Activated gamma-delta T cell treated with anti-CD3 and anti-CD28 coated beads, Interleukin-2, amount 50 U/mL, for 16 hours (primary cell): ENCODE measurements at places on chromosomes 6 and 20.
A peak's percentile ranks its signal among the peaks of the same experiment; 100 is the strongest.

DNA sequence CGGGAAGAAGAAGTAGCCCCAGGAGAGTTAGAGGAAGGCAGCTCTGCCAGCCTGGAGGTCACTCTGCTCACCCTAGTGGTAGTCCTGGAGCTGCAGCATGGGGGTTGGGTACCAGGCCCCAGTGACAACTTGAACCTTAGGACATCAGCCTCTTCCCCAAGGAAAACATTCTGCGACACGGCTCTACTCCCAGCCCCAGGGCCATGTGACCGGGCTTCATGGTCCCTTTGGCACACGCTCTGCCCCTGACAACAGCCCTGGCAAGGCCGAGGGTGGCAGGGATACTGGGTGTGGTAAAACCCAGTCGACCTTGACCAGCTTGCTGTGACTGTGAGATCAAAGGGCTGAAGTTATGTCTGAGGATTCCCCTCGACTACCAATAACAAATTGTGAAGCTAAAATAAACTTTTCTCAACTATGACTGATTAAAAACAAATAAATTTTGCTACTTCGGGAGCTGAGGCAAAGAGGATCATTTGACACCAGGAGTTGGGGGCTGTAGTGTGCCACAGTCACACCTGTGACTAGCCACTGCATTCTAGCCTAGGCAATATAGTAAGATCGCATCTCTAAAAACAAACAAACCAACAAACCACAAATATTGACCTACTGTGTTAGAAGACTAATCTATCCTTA lies 24.4 kb upstream of the ARID1B start:
- DNase-seq, result no peak

GRCh38 chr6:43257367-43258145 lies 14.3 kb downstream of the TTBK1 start:
- DNase-seq, result no peak

GRCh38 chr6:153099636-153100035 lies 31.4 kb downstream of the RGS17 start:
- DNase-seq, result no peak

- DNase-seq, result no peak
Observed at GRCh38 chr6:15623276-15624116, 39.3 kb downstream of the DTNBP1 start.

DNA sequence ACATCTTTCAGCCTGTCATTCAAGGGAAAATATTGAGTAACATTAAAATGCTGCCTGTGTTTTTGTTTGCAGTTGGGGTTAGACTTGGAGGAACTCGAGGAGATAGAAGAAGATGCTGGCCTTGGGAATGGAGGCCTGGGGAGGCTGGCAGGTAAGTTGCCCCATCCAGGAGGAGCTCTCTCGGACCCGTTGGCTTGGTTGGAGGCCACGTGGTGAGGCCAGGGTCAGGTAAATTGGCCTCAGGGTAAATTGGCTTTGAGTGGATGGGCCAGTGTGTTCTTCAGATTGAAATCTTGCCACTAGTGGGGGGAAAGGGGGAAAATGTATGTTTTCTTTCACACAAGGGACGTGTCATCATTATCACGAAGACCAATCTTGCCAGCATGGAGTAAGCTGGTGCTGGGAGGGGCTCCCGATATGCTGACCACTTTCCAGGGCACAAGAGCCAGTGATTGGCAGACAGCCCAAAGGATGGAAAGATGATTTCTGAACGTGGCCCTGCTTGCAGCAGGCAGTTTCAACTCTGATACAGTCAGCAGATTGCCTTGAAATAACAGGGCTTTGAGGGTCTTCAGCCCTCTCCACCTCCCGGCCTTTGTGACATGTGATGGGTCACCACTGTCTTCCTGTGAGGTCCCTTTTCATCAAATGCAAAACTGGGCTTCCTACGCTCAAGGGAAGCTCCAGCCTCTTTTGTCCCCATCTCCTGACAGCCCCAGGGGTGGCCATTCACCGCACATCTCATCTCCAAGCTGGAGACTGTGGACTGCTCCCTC lies 21.4 kb downstream of the PYGB start:
- DNase-seq, result no peak

- DNase-seq, result no peak
Observed at GRCh38 chr6:152068622-152069261, 261.3 kb downstream of the ESR1 start.

DNA sequence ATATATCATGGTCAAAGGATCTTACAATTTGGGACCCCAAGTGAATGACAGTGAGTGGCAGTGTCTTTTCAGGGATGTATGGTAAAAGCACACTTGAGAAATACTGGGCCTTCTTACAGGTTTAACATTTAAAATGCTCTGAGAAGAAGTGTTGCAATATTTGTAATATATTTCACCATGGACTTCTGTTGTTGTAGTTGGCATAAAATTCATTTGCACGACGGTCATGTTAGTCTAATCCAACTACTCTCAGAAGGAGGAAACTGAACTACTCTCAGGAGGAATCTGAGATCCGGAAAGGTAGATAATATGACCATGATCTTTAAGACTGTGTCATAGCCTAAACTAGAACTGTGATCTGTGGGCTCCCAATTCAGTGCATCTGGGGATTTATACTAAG lies 700.1 kb downstream of the HDGFL1 start:
- DNase-seq, result no peak

GRCh38 chr6:25138934-25139415 lies 140.2 kb upstream of the CARMIL1 start:
- no peak for DNase-seq

DNA sequence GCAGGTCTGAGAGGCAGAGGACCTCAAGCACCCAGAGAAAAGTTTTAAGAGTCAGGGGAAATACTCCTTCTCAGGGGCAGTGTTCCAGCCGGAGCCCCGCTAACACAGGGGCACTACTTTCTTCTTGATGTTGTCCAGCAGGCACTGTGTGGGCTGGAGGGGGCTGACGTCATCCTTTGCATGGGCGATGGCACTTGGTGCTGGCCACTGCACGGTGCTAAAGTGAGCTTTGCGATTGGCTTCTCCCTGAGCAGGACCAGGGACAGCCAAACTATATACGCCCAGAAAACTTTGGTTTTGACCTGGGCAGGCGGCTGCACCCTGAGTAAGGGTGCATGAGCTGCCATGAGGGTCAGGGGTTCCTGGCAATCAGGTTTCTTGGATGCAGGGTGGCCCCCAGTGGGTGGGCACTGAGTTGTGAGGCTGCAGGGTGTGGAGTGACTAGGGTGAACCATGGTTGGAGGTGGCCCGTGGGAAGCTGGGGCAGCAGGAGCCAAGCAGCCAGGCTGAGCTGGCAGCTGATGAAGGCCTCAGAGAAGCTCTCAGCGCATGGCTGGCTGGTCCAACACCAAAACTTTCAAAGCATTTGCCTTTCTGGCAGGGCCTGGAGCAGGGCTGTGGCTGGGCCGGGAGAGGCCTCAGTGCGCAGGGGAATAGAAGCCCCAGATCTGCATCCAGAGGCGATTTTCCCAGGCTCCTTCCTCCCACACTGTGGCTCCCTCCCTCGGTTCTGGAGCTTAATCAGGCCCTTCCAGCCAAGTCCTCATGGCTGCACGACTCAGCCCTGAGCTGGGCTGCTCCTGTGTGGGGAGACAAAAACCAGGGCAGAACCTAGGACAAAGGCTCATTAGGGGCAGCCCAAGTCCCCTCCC lies 18.3 kb downstream of the MRPS18A start:
- no peak for DNase-seq

- no peak for DNase-seq
Observed at GRCh38 chr20:48562586-48563116, 265.1 kb downstream of the PREX1 start.

- no peak for DNase-seq
Observed at GRCh38 chr6:147750413-147750812, 241.9 kb downstream of the SAMD5 start.

DNA sequence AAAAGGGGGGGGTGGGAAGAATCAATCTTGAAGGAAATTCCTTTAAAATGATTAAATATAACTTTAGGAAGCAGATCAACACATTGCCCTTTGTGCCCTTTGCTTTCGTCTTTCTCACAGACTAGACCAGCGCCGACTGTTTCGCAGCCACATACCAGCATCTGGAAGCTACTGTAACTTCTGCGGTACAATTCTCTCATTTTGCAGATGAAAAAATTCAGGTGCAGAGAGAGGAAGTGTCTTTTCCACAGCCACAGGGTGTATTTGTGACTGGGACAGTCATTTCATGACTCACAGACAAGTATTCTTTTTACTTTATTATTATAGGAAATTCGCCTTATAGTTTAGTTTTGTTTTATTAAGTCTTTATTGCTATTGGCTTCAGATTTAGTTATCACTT lies 84.2 kb downstream of the UST start:
- peak; percentile 7 for DNase-seq

DNA sequence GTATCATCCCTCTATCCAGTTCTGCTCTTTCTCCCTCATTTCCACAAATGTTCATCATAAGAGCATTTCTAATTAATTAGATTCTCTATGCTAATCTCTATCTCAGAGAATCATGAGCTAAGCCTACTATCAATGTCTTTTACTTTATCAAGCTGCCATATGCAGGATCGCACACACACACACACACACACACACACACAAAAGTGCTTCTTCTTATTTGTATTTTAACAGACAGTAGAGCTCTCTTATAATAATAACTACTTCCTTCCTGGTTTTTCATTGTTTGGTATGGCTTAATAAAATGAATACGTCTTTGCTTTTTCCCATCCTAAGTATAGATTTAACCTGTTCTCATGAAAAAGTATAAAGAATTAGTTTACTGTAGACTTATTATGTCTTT lies 170.2 kb downstream of the HAO1 start:
- no peak for DNase-seq

- DNase-seq, result no peak
Observed at GRCh38 chr6:157536223-157536545, 155.2 kb downstream of the ZDHHC14 start.

- no peak for DNase-seq
Observed at GRCh38 chr20:63433351-63433750, 39.1 kb downstream of the KCNQ2 start.

DNA sequence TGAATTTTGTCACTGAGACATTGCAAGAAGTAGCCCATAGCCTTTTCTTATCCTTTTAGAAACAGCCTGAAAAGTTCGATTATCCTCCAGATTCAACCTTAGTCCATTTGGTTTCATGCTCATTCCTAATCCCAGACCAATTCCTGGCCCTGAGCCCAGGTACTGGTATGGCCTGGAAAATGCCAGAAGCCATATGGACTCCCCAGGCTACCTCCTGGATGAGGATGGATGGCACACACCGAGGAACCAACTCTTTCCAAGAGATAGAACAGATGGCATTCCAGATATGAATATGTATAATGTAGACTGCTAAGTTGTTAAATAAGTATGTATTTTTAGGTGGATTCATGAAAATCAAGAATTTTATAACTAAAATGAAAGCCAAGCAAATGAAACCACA lies 51.6 kb upstream of the SNAP25 start:
- no peak for DNase-seq

GRCh38 chr6:80330961-80331360 lies 224.5 kb downstream of the BCKDHB start:
- DNase-seq, result no peak

DNA sequence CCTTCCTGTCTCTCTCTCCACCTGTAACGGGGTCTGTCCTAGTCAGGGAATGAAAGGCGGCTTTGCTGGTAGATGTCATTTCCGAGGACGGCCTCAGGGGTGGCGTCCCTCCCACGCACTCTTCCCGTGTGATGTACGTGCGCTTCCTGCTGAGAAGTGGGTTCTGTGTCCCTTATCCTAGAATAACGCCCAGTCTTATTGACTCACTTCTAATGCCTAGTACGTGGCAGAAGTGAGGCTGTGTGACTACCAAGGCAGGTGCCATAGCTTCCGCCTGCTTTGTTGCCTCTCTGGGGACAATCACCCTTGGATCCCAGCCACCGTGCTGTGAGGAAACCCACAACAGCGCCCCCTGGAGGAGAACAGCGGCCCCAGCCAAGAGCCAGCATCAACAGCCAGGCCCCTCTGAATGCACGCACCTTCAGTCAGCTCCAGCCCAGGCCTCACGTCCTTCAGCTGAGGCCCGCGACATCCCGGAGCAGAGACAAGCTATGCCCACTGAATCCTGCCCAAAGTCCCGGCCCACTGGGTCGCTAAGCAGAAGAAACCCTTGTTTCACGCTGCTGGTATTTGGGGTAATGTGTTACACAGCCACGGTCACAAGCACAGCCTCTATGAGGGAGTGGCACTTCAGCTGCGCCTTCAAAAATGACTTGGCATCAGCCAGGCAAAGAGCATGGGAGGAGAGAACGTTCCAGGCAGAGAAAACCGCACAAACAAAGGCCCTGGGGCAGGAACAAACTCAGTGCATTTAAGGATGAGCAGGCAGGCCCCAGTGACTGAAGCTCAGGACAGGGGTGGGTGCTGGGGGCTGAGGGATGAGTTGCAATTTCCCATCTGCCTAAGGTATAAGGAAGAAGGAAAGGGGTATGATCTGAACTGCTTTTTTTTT lies 224.2 kb downstream of the NFATC2 start:
- DNase-seq, result peak; percentile 9

DNA sequence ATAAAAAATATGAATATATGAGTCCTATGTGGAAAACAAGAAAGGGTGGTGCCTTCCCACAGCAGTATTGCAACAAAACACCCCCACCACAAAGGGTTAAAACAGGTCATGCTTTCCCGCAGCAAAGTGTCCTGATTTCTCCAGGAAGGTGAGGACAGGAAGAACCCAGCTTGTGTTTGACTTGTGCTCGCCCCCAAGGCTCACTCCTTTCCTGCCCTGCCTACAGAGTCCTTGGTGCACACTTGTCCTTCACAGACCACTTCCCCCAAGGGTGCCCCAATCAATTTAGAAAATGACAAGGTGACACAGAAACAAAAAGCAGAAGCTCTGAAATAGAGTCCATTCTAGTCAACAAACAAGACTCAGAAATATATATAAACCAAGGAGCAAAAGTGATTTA lies 237.4 kb downstream of the PTPRK start:
- no peak for DNase-seq

DNA sequence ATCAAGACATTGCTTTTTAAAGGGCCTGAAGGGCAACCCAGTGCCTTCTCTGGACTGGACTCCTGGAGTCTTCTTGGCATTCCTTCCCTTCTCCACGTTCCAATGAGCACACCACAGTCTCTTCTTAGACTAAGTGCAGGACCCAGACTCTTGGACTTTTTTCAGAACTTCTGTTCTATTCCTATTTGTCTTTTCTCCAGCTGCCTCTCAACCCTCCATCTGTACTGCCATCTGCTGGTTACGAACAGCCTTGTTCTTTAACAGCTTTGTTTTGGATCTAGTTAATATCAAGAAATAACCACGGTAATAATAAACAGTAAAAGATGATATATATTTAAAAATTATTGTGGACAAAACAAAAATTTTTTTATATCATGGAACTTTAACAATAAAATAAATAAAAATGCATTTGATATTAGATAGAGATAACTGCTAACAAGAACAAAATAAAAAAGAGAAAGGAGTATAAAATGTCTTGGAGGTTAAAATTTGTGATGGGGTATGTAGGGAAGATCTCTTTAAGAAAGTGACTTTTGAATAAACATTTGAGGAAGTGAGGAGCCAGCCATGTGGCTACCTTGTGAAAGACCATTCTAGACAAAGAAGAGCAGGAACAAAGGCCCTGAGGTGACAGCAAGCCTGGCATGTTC lies 105.1 kb upstream of the HCRTR2 start:
- no peak for DNase-seq

- no peak for DNase-seq
Observed at GRCh38 chr6:37435373-37435772, 2.4 kb downstream of the CMTR1 start.
